ENCODE measurements at places on chromosomes 5 and 9. TPM values are rescaled to one million over a fixed set of nuclear protein-coding genes. Genes with fewer than 3 reads are reported as not detected.

The ST6GALNAC6 gene
- polyA plus RNA-seq: 50.6 TPM

The SV2C gene
- polyA plus RNA-seq: 0.13 TPM

DNA sequence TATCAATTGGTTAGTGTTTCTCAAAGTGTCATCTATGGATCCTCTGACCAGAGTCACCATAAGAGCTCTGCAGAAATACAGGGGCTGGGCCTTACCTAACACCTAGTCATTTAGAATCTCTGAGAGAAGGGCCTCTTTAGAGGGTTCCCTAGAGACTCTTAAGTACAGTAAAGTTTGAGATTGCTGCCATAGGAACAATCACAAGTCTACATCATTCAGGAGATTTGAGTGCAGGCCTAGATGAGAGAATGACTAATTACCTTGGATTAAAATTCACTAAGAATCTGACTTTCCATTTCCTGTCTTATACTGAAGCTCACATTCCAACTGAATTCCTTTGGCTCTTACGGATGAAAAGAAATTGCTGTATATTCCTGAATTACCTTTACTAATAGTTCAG, 182.1 kb upstream of the PTGER4 start:
- DNase-seq: no peak

GRCh38 chr9:123312306-123312877, 43.6 kb upstream of the CRB2 start:
- no peak for DNase-seq

- DNase-seq: no peak
Observed at GRCh38 chr9:128628471-128629048, 28.1 kb downstream of the DYNC2I2 start.

- DNase-seq: no peak
Observed at GRCh38 chr9:30519756-30520155, 1864.7 kb upstream of the ACO1 start.

GRCh38 chr5:172791286-172791685, 20.3 kb upstream of the DUSP1 start:
- no peak for DNase-seq

The OLFM1 gene
- polyA plus RNA-seq: 4.7 TPM

- DNase-seq: no peak
Observed at GRCh38 chr9:89052470-89053097, 61.3 kb downstream of the S1PR3 start.

DNA sequence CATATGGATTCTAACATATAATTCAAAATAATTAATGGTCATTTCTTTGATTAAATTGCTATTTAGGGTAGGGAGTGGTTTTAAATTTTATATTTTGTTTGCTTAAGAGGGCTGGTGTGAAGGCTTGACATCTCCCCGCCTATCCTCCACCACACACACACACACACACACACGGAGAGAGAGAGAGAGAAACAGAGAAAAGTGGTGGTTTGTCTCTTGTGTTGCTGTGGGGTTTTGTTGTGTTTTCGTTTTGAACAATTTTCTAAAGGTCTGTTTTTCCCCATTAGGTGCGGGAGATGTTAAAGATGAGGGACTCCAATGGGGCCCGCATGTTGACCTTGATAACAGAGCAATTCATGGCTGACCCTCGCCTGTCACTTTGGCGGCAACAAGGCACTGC, 161.9 kb downstream of the ZSWIM6 start:
- no peak for DNase-seq

DNA sequence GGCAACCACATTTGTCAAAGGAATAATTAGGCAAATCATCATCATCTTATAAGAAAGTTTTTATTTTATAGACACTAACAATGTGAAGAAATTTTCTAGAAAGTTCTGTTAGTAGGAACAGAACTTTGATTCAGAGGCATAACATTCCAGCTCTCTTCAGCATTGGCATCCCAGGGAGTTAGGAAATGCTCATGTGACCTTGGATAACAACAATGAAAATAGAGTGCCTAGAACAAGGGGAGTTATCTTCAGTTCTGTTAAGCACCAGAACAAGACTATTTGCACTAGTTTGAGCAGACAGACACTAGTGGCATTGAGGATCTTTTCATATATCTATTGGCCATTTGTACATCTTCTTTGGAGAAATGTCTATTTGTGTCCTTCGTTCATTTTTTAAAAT, 7.0 kb upstream of the NMUR2 start:
- DNase-seq: no peak

The LRRC19 gene
- polyA plus RNA-seq: 18.9 TPM

- no peak for DNase-seq
Observed at GRCh38 chr5:2156358-2157059, 273.8 kb upstream of the IRX4 start.

GRCh38 chr9:36051317-36051716, 14.6 kb downstream of the RECK start:
- DNase-seq: no peak

The NIPAL4 gene
- 0.75 TPM for polyA plus RNA-seq

- no peak for DNase-seq
Observed at GRCh38 chr5:171893290-171893886, 107.8 kb downstream of the SMIM23 start.

The ZNF608 gene
- 80.8 TPM for polyA plus RNA-seq

GRCh38 chr5:113692891-113693457, 179.5 kb downstream of the YTHDC2 start:
- DNase-seq: no peak

DNA sequence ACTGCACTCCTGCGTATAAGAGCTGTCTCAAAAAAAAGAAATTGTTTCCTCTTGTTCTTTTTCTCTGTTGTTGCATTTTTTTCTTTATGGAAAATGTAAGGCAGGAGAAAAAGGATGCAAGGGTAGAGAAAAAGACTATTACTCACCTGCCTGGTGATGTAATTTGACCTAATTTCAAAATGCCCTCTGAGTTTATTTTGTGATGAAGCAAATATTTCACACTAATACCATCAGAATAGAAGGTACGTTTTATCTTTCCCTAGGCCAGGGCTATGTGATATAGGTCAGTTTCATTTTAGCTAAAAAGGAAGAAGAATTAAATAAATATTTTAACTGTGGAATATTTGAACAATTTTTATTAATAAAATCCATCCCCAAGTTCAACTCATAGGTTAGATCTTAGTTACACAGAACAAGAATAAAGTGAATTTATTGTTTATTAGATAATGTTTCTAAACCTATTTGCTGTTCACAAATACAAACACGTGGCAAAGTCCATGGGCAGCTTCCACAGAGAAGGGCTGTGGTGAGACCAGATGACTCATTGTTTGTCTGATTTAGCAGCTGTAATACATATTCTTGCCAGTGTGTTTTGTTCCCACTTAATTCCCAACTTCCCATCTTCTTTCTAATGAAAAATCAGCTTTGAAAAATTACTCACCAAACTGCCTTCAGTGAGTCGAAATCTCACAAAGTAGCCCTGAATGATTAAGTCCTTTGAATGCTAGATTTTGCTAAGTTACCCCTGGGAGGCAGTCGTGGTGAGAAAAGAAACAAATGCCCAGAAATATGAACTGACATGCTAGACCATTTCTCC, 52.8 kb upstream of the CCDC112 start:
- no peak for DNase-seq

The HK3 gene
- 0.37 TPM for polyA plus RNA-seq

The IL4 gene
- polyA plus RNA-seq: not detected

- no peak for DNase-seq
Observed at GRCh38 chr9:16202914-16203728, 650.3 kb downstream of the CCDC171 start.

GRCh38 chr5:147445090-147445489, 64.8 kb downstream of the DPYSL3 start:
- DNase-seq: no peak

GRCh38 chr5:66841264-66841663, 245.1 kb downstream of the MAST4 start:
- no peak for DNase-seq

- DNase-seq: no peak
Observed at GRCh38 chr9:94772639-94773303, 46.3 kb downstream of the AOPEP start.

DNA sequence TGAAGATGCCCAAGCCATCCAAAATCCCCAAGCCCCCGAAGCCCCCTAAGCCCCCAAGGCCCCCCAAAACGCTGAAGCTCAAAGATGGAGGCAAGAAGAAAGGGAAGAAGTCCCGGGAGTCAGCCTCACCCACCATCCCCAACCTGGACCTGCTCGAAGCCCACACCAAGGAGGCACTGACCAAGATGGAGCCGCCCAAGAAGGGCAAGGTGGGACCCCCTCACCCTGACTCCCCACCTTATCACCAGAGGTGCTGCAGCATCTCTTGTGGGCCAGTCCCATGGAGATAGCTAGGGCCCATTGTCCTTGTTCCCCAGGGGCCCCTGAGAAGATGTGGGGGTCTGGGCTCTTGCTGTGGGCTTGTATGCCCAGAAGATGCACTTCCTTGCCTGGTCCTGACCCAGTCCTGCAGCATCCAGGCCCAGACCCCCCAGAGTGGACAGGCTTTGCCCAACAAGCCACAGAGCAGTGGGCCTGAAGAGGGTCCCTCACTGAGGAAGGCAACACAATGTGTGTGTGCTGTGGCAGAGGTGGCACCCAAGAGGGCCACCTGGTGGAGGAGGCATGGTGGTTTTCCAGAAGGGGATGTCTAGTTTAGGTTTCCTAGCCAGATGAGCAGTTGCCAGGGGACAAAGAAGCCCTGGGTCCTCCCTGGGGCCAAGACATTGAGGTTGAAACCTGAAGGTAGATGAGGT, 84.1 kb downstream of the PHF2 start:
- DNase-seq: no peak

DNA sequence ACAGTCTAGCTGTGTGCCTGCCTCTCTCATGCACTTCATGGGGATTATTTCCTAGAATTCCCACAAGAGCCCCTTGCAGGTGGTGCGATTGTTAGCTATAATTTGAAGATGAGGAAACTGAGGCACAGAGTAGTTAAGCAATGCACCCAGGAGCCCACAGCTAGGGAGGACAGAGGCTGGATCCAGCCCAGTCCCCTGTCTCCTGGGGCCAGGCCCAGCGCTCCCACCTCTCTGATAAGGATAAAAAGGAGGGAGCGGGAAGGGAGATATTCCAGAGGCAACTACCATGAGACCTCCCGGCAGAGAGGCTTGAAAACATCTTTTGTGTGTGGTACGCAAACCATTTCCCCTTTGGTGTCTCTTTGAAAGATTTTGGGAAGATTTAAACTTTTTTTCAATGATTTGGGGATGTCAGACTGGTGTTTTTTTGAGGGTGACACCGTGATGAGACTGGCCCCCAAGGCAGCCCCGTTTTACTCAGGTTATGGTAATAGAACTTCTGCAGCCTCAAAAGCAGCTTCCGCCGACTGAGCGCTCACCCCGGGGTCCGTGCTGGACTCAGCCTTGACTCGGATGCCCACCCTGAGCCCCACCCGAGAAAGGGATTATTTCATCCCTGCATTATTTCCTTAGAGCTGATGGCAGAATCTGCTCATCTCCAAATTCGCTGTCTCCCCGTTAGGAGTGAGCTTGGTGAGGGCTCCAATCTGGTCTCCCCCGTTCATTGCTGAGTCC, 144.7 kb upstream of the IER5L start:
- DNase-seq: no peak

DNA sequence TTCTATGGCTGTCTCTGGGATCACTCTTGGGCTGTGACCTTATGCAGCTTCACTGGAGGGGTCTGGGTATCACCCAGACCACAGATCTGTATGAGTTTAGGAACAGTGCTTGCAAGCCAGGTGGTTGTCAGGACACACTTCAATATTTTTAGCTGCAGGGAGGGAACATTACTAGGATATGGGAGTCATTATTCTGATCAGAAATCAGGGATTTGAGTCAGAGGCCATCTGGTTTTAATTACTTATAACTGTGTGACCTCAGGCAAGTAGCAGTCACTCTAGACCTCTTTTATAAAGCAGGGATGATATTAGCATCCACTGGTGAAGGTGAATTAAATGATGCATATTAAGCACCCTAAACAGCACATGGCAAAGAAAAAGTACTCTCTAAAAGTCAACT, 60.1 kb upstream of the NMUR2 start:
- DNase-seq: no peak

DNA sequence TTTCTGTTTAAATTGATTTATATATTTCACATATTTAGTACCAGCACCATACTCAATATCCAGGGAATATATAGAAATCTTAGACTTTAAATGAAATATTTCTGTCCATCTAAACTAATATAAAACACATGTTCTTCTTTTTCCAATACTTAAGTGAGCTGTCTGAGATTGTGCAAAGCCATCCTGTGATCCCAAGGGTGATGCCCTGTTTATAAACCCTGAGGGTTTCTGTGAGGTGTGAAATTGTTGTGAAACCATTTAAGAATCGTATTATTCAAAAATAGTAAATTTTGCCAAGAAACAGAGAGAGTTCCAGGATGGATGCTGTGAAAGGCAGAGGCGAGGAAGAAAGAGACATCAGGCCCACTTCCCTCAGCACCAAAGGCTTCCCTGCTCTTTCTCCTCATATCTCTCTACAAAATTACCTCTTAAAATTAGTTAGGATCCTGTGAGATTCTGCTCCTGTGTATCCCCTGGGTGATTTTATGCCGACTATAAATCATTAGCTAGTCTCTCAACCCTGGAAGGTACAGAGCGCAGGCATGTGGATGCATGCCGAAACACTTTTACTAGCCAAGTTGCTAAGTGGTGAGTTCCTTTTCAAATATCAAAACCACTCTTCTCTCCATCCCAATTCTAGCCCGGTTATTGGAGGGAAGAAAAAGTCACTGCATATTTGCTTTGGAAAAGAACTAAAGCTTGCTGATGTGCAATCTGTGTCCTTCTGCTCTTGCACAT, 183.0 kb downstream of the GLIS3 start:
- DNase-seq: no peak

The FBP2 gene
- polyA plus RNA-seq: 0.16 TPM

GRCh38 chr9:134053401-134053871, 14.4 kb downstream of the BRD3 start:
- DNase-seq: no peak
